CD4-positive, alpha-beta T cell (primary cell): ENCODE measurements at places on chromosomes 11 and 22.

DNA sequence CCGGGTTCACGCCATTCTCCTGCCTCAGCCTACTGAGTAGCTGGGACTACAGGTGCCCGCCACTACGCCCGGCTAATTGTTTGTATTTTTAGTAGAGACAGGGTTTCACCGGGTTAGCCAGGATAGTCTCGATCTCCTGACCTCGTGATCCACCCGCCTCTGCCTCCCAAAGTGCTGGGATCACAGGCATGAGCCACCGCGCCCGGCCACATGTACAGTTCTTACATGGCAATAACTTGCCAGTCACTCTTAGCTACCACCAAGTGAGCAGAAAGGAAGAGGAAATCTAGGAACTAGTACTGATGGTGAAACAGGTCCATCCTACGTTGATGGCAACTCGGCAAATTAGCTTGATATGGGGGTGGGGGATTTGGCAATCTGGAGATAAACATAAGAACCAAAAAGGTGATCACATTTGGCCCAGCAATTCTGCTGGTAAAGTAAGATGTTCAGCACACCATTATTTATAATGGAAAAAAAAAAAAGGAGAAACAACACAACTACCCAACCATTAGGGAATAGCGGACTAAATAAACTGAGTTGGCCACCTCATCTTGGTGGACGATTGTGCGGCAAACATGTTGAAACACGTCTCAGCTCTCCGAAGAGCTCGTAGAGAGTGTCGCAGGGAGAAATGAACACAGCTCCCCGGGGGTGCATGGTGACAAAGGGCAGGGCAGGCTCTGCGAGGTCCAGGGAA, 5.3 kb downstream of the NLRP6 start:
- DNase-seq: peak; percentile 1

DNA sequence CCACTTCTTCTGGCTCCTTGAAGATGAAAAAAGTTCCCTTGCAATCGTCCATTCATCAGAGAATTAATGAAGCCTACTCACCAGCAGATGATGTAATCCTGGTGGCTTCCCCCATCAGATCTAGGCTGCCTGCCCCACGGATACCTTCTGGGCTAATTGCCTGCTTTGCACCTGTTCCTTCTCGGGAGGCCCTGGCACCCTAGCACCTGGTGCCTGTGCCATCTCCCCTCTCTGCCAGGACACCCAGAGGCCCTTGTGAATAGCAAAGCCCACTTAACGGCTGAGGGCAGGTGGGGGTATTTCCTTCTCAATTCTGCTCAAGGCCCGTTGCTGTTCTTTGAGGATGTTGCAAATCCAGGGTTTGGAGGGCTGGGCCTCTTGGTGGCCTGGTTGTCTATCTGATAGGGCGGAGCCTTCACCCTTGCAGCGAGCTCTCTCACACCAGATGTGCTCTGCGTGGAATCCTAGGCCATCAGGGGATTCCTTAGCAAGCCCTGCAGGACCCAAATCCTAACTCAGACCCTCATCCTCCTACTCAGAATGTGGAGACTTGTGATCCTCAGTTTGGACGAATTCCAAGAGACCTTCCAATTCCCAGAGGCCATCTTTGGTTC, at the start of gene LMO2:
TSS of gene LMO2 (minus strand) at position 363 of the 614 bp plus-strand sequence. CDS start 22,360 bp downstream, outside the sequence.
- DNase-seq: no peak

- DNase-seq: no peak
These were observed 9.1 kb upstream of the MYO7A start for GRCh38 chr11:77118971-77119370.

GRCh38 chr22:44968736-44969135, 41.1 kb downstream of the PHF21B start:
- DNase-seq: no peak

DNA sequence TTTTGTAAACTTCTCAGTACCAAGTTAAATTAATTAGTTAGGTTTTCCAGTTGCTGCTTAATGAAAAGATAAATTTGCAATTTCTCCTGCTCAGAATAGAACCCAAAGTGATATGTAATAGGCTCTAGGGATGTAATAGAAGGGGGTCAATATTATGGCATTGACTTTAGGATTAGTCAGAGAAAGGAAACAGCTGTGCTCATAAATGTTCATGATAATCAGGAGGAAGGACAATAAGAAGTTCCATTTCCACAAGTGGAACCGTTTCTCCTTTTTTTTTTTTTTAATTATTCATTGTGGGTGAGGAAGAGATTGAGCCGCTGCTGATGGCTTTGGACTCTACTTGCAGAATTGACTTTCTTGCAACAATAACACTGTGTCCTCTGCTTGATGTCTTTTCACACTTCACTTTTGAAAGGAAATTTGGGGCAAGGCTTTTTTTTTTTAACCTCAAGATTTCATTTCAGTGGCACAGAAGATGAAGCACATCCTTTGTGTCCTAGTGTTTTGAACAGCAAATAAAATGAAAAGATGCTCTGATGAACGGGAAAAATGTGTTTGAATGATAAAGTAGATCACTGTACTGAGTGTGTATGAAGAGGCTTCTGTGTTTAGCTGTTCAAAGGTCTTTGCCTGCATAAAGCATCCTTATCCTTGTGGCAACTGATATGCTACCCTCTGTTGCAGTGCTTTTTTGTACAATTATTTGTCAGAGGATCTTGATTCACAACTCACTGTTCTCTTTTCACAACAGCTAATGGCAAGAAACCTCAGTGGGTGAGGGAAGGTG, 62.4 kb downstream of the GAS2 start:
- no peak for DNase-seq

DNA sequence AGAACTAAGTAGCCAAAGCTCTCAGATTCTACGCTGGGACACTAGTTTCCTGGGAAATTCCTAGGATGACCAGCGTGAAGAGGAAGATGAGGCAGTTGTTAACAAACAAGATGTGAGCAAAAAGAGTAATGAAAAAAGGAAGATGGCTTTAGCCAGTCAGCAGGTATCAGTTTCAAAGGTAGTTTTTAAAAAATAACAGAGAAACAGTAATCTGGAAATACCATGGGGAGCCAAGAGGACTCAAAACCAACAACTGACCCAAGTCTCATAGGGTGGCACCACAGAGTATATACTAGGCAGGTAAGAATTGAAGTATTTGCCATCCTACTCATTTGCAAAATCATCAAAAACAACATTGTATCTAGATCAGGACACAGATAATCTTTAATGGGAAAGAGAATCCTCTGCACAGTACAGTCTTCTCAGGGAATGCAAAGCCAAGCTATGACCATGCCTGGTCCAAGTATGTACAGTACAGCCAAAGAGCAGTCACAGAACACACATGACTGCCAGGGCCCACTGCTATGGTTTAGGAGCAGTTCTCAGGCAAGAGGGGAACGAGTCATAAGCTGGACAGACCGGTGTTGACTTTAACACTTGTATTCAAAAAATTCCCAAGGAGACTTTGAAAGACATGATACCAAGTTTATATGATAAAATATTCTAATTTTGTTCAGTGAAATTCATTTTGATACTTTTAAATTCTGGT, 20.6 kb downstream of the MSANTD4 start:
- DNase-seq: no peak

- DNase-seq: no peak
These were observed 98.8 kb downstream of the PKNOX2 start for GRCh38 chr11:125263268-125263790.

GRCh38 chr11:90500922-90501568, 278.2 kb upstream of the CHORDC1 start:
- no peak for DNase-seq

DNA sequence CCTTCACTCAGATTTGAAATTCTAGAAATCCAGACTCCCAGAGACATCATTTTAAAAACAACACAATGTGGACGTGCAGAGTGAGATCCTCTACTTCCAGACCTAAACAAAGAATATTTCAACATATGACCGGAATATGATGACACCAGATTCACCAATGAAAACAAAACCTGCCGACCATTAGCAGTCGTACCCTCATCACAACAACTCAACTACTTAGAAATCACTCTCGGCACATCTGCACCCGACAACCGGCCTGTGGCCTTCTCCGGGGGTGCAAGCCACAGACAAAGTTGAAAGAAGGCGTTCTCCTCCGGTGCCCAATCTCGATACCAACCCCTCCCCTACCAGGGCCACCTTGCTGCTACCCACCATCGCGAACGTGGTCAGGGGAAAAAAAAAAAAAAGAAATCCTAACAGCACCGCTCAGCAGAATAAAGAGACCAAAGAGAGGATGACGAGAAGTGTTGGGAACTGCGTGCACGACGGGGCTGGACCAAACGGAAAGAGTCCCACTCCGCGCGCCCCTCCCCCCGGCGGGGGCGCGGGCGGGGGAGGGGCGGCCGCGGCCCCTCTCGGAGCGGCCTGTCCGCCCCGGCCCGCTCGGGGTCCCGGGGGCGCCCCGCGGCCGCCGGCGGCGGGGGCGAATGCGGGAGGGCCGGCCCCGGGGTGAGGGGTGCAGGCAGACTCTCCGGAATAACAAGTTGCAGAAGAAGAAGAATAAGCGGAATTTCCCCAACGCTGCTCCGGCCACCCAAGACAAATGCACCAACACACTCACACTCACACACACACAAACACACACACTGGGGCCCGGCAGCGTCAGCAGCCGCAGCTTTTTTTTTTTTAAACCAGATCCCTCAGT, 1.7 kb downstream of the PHF21A start:
- DNase-seq: peak; percentile 46

- DNase-seq: no peak
These were observed 19.3 kb upstream of the GLYATL1 start for GRCh38 chr11:58919980-58920379.

DNA sequence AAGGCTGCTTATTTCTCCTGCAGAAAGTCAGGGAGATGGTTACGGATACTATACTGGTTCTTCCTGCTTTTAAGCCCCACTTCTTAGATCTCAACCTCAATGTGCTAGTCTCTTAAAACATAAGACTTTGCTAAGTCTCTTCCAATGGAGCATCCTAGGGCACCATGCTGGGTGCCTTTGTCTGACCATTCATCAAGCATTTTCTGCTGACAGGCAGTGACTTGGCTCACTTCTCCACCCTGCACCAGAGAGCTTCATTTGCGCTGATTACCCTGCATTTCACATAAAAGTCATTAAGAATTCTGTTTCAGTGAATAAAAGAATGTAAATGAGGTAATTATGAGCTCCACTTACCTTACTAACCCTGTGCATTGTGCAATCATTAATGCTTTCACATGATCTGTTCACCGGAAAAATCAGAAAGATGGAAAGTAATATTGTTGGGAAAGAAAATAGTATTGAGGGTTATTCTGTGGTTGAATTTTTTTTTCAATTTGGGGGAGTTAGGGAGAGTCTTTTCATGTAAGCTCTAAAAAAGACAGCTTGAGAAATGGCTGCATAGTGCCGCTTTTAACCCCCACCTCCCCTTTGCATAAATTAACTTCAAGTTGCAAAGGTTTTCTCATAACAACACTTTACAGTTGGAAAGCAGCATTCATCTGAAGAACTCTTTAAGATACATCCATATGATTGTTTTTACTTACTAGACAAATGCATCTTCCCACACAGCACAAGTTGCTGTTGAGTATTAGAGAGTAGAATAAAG, 677.3 kb upstream of the KIRREL3 start:
- DNase-seq: no peak

- DNase-seq: peak; percentile 69
These were observed 79.6 kb downstream of the ME3 start for GRCh38 chr11:86592659-86593451.

DNA sequence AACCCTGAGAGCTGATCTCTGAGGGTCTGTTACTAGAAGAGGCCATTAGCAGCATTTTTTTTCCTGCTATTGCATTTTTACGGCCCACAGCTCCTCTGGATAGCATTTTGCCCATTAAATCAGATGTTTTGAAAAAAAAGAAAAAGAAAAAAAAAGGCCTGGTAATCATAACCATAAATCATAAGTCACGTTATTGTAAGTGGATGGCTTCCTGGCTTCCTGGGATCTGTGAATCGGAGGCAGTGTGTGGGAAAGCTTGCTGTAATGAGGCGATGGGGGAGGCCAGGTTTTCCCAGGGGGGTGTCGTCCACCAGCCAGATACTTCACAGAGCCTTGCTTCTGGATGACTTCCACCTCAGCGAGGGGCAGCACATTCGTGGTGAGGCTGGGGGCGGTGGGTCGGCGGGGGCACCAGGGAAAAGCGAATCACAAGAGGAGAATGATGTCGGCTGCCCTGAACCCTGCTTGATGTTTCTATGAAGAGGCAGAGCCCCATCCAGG, 106.5 kb upstream of the SYT13 start:
- DNase-seq: no peak

- DNase-seq: peak; percentile 50
These were observed 637 bp downstream of the DRD2 start for GRCh38 chr11:113474362-113475159.

GRCh38 chr22:18068381-18068988, 9.3 kb upstream of the PEX26 start:
- DNase-seq: no peak

- no peak for DNase-seq
These were observed 133.0 kb downstream of the C11orf87 start for GRCh38 chr11:109554951-109555350.

- no peak for DNase-seq
These were observed 596.8 kb upstream of the CNTN5 start for GRCh38 chr11:98423933-98424332.

DNA sequence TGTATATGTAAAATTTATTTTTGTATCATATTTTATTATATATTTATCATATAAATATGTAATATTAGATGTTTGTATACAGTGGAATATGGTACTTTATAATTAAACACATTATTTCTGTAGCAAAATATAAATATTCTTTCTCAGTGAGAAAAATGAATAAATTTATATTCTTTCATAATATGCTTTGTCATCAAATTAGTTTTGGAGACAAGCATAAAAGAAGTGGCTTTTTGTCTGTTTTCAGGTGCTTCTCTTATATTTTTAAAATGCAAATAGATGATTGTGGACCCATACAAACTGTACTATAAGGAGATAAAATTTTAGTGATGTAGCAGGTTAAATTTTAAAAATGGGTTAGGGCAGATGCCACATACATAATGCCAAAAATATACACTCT, 222.4 kb upstream of the CNTN5 start:
- no peak for DNase-seq

- no peak for DNase-seq
These were observed 22.3 kb downstream of the CDKN1C start for GRCh38 chr11:2863276-2863618.

- DNase-seq: no peak
These were observed 679.1 kb downstream of the DLG2 start for GRCh38 chr11:84947970-84948580.

DNA sequence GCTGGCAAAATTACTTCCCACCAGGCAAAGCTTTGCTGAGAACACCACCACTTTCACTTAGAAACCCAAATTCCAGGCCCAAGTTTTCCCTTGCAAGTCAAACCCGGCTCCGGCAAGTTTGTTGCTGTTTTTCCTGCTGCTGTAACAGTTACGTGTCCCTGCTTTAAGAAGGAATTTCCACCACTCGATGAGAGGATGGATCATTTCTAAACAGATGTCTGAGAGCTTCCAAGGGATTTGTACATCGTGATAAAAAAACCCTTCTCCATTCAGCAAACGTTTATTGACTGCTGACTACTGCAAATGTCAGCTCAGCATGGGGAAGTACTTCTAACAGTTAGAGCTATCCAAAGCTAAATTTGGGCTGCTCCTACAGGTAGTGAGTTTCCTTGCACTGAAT, 19.7 kb downstream of the P2RX3 start:
- DNase-seq: no peak

GRCh38 chr22:37165940-37166674, 16.4 kb upstream of the IL2RB start:
- peak; percentile 43 for DNase-seq

- no peak for DNase-seq
These were observed 824.9 kb downstream of the TBC1D22A start for GRCh38 chr22:47587361-47587760.
